ENCODE measurements at places on chromosomes 6 and 20.

DNA sequence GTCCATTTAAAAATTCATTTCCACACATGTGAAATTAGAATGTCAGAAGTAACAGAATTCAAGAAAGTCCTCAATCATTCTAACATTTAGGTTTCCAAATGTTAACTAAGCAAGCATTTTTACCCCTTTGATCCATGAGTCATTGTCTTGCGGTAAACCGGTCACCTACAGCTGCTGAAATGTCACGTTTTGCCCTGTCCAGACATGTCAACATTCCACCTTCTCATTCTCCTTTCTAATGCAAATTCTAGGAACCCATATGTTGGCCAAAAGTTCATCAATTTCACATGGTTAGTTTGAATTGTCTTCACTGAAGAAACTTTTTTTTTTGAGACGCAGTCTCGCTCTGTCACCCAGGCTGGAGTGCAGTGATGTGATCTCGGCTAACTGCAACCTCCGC lies 117.2 kb downstream of the IPCEF1 start:
- DNase-seq = no peak

GRCh38 chr20:12750221-12750620 lies 258.6 kb upstream of the SPTLC3 start:
- DNase-seq = no peak

DNA sequence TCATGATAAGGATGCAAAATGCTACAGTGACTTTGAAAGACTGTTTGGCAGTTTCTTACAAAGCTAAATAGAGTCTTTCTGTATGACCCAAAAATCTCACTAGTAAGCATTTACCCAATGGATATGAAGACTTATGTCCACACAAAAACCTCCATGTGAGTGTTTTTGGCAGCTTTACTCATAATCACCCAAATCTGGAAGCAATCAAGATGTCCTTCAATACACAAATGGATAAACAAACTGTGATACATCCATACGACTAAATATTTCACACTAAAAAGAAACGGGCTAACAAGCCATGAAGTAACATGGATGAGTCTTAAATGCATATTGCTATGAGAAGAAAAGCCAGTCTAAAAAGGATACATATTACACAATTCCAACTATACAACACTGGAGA lies 117.2 kb downstream of the PDE10A start:
- no peak for DNase-seq

- DNase-seq = no peak
Measured at GRCh38 chr6:105681061-105681460, 278.2 kb upstream of the PREP start.

DNA sequence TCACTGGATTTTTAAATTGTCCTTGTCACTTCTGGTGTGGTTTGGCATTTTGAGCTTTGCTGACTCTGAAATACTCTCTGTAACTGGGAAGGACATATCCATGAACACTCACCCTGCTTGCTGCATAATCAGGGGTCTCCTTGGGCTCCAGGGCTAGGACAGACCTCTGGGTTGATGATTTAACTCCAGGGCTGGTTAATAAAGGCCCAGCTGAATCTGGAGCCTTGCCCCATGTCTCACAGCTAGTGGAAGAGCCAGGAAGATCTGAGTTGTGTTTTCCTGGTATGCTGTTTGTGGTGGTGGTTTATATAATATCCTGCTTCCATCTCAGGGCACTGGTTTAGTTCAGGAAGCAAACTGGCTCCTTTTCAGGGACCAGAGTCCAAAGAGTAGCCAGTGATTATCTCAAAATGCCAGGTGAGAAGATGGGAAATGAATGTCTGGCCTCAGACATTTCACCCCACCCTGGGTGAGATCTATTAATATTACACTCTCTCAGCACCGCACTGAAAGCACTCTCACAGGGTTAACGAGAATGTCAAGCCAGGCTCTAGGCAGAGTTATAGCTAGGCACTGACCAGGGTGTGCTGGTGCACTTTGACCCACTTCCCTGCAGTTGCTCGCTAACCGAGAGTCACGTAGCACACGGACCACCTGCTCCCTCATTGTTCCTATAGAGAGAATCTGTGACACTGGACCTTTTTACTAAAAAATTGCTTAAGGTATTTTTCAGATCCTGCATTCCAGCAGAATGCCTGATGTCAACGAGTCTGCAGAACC lies 90.1 kb upstream of the SLC22A16 start:
- DNase-seq = no peak
